ENCODE measurements at places on chromosomes 16 and 17. TPM values are rescaled to one million over a fixed set of nuclear protein-coding genes. Genes with fewer than 3 reads are reported as not detected.

The SEZ6 gene
- not detected for total RNA-seq

The APRT gene
- total RNA-seq: 104 TPM

The SLC52A1 gene
- 0.07 TPM for total RNA-seq

The PDE6G gene
- total RNA-seq: 0.56 TPM

The GALR2 gene
- 0.07 TPM for total RNA-seq

The CDRT15 gene
- total RNA-seq: not detected

The CRISPLD2 gene
- total RNA-seq: 0.13 TPM

The HAS3 gene
- 4.1 TPM for total RNA-seq

The GGT6 gene
- total RNA-seq: not detected

The PARN gene
- 20.4 TPM for total RNA-seq

The KRTAP17-1 gene
- total RNA-seq: not detected

The NPIPA8 gene
- not detected for total RNA-seq

The SLC47A2 gene
- not detected for total RNA-seq

The IGFALS gene
- total RNA-seq: not detected

The HBM gene
- total RNA-seq: not detected

The PLEKHM1 gene
- total RNA-seq: 19.4 TPM

The C16orf74 gene
- total RNA-seq: 40.8 TPM

The CDH8 gene
- total RNA-seq: not detected

The TM4SF5 gene
- total RNA-seq: not detected

The G6PC3 gene
- 21.0 TPM for total RNA-seq

The HASPIN gene
- total RNA-seq: 8.9 TPM

The PDILT gene
- total RNA-seq: not detected

The KRT17 gene
- total RNA-seq: 3.8 TPM

The ST3GAL2 gene
- total RNA-seq: 42.4 TPM

The PIK3R6 gene
- total RNA-seq: not detected

The SLFN12 gene
- 50.1 TPM for total RNA-seq

The ARMC7 gene
- 2.4 TPM for total RNA-seq

The KRT15 gene
- total RNA-seq: 3.4 TPM

The GNGT2 gene
- 0.86 TPM for total RNA-seq

The CCL2 gene
- total RNA-seq: 135 TPM

The SLC22A31 gene
- 0.18 TPM for total RNA-seq

The VKORC1 gene
- total RNA-seq: 53.6 TPM

The UQCRC2 gene
- 222 TPM for total RNA-seq

The FOXN1 gene
- total RNA-seq: not detected

The NPIPB8 gene
- total RNA-seq: not detected

The DNASE1 gene
- total RNA-seq: 12.0 TPM

The CLDN7 gene
- 26.8 TPM for total RNA-seq

The PRAC1 gene
- not detected for total RNA-seq

The IL17C gene
- total RNA-seq: not detected

The PPY gene
- not detected for total RNA-seq

The USP32 gene
- 59.7 TPM for total RNA-seq

The RSPRY1 gene
- 90.7 TPM for total RNA-seq

The PRR35 gene
- not detected for total RNA-seq

Measured in pulmonary artery endothelial cell (primary cell).